Stimulated activated CD8-positive, alpha-beta memory T cell treated with anti-CD3 and anti-CD28 coated beads, Interleukin-7, amount 100 ng/mL, for 1 hour (primary cell): ENCODE measurements at places on chromosomes 4 and X.

GRCh38 chrX:40933706-40934425, 151.4 kb upstream of the USP9X start:
- DNase-seq: no peak

GRCh38 chr4:7608046-7608445, 173.3 kb upstream of the PSAPL1 start:
- DNase-seq: no peak

GRCh38 chrX:49838374-49838773, 9.3 kb downstream of the PAGE4 start:
- no peak for DNase-seq

DNA sequence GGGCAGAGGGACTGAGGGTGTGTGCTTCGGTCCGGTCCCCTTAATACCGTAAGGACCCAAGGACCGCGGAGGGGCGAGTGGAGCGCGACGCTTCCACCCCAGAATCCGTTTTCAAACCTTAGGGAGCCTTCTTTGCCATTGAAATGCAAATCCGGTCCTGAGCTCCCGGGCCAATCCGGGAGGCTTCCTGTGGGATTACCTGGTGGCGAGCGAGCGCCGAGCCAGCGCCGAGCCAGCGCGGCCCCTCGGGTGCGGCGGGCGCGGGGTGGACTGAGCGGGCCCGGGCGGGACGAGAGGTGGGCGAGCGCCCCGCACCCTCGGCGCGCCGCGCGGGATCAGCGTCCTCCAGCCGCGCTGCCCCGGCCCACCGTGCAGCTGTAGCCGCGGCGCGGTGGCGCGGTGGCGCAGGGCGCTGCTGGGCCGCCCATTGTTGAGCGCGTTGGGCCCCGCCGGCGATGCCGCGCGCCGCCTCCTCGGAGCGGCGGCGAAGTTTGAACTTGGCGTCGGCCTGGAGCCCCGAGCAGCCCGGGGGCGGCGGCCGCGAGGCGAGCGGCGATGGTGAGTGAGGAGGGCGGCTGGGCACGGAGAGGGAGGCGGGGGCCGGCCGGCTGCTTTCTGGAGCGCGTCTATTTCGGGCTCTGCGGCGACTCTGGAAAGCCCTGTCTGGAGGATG, 208.7 kb downstream of the SOWAHB start:
- no peak for DNase-seq

GRCh38 chrX:73913580-73913979, 350.6 kb downstream of the CHIC1 start:
- DNase-seq: no peak

DNA sequence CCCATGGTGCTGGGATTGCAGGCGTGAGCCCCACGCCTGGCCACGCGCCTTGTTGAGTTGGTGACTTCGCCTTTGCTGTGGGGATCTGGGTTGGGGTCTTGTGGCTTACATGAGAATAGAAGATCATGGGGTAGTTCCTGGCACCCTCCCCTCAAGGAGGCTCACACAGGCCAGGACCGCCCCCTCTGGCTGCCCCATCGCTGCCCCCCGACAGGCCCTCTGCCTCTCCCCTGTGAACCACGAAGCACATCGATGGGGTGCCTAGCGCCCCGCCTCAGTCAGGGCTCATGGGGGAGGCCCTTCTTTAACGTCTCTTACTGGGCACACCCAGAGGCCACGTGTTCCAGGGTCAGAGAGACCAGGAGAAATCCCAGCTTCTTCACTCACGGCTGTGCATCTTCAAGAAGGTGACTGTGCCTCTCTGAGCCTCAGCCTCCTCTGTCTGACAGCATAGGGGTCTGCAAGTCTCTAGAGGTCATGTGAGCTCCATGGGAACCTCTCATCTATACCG, 23.6 kb upstream of the SPON2 start:
- DNase-seq: no peak

DNA sequence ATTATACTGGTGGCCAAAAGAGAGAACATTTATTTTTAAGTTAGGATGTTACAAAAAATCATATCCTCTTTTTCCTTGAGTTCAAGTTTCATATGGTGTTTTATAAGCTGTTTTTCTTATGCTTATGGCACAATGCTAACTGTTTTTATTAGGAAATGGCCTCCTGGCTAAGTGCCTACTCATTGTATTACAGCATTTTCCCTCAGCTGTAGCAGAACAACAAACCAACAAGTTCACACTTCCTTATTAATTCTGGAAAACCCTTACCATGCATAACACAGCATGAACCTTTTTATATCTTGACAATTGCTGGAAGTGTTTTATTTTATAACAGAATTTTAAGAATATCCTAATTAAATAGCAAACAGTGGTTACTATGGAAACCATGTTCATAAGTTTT, 165.8 kb downstream of the GASK1B start:
- DNase-seq: no peak

- no peak for DNase-seq
Observed at GRCh38 chrX:42127563-42127962, 204.2 kb upstream of the CASK start.

- no peak for DNase-seq
Observed at GRCh38 chr4:141705048-141705746, 68.8 kb downstream of the IL15 start.

DNA sequence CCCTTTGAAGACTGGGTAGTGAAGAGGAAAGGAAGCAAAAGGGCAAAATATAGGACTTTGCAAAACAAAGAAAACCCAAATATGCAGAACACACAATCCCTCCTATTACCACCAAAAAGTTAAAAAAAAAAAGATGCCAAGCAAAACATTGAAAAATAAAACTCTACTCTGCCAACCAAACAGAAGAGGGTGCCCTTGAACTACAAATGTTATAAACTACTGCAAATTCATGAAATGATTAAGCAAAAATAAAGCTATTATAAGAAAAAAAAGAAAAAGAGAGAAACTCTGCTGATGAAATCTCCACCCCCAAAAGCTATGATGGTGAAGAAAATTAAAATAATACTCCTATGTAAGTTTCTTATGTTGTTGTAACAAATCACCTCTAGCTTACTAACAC, 168.5 kb upstream of the STK26 start:
- DNase-seq: no peak

DNA sequence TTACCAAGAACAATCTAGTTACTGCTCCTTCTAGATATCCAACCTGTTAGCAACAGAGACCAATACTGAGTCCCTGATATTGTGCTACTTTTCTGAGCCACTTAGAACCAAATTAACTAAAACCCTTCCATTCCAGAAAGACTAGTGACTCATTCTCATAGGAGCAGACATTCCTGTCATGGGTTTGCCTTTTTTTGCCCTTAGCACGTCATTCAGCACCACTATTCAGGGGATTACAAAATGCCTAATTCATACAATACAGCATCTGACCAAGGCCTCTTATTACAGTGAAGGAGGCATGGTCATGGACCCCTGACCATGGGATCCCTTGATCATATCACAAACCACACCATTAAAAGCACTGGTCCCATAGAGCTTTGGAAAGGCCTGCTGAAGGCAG, 123.8 kb upstream of the CXCL13 start:
- DNase-seq: no peak

- no peak for DNase-seq
Observed at GRCh38 chrX:130857207-130857606, 45.8 kb downstream of the ENOX2 start.

GRCh38 chr4:172892300-172892699, 276.3 kb upstream of the GALNT7 start:
- no peak for DNase-seq

DNA sequence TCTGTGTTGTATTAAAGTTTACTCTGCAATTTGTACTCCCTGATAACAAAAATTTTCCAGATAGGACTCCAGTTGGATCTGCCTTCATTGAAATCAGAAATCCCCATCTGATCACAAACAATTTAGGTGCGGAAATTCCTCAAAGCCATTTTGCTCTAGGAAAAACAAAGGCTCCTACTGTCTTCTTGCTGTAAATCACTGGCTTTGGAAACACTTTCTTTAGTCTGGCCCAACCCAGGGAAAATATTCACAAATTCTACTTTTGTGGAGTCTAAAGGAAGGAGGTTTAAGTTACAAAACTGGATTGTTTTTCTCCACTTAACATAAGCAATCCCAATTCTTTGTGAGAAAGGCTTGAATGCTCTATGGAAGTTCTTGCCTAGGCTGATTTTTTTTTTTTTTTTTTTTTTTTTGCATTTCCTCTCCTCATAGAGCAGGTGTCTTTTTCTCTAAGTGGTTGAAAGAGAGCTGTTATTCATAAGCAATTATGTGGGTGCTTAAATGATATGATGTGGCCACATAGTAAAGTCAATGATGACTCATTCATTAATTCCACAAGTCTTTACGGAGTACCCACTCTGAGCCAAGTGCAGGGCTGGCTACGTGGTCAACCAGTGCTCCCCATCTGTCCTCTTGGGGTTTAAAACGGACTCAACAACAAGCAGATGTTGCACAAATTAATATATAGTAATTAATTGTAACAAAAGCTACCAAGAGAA, 261.4 kb downstream of the LDB2 start:
- no peak for DNase-seq

DNA sequence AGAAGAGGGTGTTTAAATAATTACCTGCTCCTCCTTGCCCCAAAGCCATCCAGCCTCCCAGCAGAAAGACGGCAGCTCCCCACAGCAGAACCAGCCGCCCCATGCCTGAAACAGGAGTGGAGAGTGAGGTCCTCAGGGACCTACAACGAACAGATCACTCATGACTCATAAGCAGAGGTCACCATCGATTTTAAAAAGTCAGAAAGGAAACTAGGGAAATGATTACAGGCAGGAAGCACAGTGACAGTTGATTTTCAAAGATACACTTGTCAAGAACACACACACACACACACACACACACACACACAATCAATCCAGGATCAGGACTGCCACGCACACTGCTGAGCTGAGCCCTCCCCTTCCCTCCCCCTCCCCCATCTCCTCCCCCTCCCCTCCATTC, at the start of gene CRLF2:
TSS of gene CRLF2 (minus strand) at position 118 of the 400 bp plus-strand sequence. CDS start at position 103, 15 bp downstream.
- no peak for DNase-seq

- no peak for DNase-seq
Observed at GRCh38 chr4:138828926-138829325, 186.7 kb upstream of the NOCT start.

DNA sequence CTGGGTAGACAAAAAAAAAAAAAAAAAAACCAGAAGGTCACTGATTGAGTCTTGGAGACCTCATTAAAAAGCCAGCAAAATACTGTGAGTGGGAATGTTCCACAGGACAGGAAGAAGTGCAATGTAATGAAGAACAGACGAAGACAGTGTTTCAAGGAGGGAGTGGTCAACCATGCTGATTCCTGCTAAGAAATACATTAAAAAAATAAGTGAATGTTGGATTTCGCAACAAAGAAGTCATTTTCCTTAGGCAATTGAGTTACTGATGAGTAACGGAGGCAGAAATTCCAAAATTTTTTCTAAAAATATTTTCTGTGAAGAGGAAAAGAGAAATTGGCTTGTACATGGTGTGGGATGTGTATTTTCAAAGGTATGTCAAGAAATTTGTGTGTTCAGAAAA, 94.3 kb upstream of the FAM47B start:
- DNase-seq: no peak

DNA sequence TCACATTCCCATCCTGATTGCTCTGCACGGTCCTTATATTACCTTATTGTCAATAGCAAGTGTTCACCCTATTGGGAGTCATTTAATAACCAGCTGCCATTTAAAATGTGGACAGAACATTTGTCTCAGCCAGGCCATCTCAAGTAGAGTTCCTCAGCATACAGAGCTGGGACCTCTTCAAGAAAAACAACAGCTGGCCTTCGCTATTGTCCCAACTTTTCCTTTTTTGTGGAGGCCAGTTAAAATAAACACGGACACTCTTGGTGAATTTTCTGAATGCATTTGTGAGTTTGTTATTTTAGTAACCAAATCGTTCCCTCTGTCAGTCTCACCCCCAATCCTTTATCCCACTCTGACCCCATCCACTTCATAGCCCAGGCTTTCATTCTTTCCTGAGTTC, 395.3 kb upstream of the PITX2 start:
- DNase-seq: no peak

GRCh38 chr4:148034813-148035212, 302.9 kb downstream of the ARHGAP10 start:
- DNase-seq: no peak

- DNase-seq: no peak
Observed at GRCh38 chr4:162682651-162683050, 484.0 kb downstream of the NAF1 start.

DNA sequence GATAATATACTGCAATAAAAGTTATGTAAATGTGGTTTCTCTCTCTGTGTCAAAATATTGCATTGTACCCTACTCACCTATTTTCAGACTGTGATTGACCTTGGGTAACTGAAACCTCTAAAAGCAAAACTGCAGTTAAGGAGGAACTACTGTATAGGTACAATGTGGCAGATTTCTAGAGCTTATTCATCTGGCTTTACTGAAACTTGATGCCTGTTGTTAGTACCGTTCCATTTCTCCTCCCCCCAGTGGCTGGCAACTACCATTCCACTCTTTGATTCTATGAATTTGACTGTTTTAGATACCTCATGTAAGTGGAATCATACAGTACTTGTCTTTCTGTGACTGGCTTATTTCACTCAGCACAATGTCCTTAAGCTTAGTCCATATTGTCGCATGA, 61.9 kb downstream of the HOPX start:
- DNase-seq: no peak

- no peak for DNase-seq
Observed at GRCh38 chr4:72305080-72305479, 263.9 kb downstream of the ADAMTS3 start.

- DNase-seq: no peak
Observed at GRCh38 chr4:4460759-4461158, 73.9 kb downstream of the NSG1 start.

DNA sequence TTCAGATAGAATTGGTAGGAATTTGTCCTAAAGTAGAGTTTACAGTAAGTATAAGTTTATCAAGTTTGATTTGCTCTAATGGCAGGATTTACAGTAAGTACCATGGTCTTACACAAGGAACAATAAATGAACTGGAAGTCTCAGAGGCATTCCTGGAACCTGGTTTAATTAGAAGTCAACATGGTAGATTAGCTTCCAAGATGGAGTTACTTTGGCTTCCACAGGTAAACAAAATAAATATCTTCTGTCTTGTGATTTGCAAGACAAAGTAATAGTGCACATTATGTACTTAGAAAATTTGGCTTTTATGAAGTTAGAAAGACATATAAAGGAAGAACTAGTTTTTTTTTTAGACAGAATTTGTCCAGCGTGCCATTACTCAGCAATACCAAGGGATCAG, 190.7 kb downstream of the GLUD2 start:
- DNase-seq: no peak

DNA sequence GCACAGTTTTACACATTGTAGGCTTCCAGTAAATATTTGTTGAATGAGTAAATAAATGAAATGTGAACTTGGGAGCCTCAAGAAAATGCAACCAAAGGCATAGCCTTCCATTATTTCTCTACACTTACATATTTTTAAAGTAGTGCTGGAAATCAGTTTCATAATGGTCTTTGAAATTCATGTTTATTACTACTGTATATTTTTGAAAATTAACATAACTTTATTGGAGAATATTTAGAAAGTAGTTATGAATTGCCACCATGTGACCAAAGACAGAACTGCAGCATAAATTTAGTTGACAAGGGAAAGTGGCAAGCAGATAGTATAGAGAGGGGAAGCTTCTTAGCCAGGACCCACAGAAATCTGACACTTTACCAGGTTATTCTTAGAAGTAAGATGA, 6.4 kb downstream of the TCEAL8 start:
- DNase-seq: no peak

GRCh38 chr4:41611124-41611838, 73.3 kb downstream of the LIMCH1 start:
- no peak for DNase-seq
